ENCODE measurements at places on chromosomes 13 and 19.

- DNase-seq: no peak
Observed at GRCh38 chr13:30113551-30113950, 193.8 kb downstream of the KATNAL1 start.

GRCh38 chr19:35134601-35135242 lies at the start of gene LGI4:
LGI4 (minus strand) TSS chr19:35135059; CDS start chr19:35134680, 379 bp downstream.
- no peak for DNase-seq

DNA sequence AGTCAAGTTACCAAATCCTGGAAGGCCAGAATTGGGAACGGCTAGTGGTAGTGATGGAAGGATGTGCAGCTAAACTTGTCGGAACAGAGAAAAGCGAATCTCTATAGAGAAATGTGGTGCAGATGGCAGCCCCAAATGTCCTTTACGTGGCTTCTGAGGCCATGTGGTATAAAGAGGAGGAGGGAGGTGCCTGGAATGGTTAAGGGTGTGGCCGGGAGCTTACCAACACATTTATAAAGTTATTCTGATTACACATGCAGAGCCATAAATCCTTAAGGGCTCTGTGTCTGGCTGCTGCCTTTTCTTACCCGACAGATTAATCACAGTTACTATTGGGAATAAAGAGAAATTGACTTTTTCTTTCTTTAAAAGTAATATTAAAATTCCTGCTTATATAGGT lies 190.1 kb downstream of the OXGR1 start:
- DNase-seq: no peak

GRCh38 chr19:42246143-42246921 lies 3.9 kb upstream of the GSK3A start:
- DNase-seq: no peak

- DNase-seq: no peak
Observed at GRCh38 chr19:2676823-2677222, 25.7 kb downstream of the GNG7 start.

GRCh38 chr19:32812571-32812970 lies 57.0 kb downstream of the SLC7A9 start:
- no peak for DNase-seq

GRCh38 chr13:31846961-31847752 lies 107.8 kb downstream of the RXFP2 start:
- no peak for DNase-seq

DNA sequence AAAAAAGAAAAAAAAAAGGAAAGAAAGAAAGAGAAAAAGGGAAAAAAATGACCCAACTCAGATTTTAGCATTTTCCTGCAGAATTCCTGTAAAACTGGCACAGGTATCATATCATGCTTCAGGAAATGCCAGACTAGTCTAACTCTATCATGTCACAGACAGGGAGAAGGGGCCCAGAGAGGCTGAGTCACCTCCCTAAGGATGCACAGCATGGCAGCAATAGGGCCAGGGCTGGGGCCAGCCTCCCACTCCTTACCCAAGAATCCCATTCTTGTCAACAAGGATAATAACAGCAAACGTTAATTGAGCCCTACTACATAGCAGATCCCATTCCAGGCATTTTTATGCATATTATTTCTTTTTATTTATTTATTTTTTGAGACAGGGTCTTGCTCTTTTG lies 8.5 kb downstream of the GPR4 start:
- no peak for DNase-seq

- DNase-seq: no peak
Observed at GRCh38 chr13:24827799-24828198, 63.8 kb downstream of the RNF17 start.

DNA sequence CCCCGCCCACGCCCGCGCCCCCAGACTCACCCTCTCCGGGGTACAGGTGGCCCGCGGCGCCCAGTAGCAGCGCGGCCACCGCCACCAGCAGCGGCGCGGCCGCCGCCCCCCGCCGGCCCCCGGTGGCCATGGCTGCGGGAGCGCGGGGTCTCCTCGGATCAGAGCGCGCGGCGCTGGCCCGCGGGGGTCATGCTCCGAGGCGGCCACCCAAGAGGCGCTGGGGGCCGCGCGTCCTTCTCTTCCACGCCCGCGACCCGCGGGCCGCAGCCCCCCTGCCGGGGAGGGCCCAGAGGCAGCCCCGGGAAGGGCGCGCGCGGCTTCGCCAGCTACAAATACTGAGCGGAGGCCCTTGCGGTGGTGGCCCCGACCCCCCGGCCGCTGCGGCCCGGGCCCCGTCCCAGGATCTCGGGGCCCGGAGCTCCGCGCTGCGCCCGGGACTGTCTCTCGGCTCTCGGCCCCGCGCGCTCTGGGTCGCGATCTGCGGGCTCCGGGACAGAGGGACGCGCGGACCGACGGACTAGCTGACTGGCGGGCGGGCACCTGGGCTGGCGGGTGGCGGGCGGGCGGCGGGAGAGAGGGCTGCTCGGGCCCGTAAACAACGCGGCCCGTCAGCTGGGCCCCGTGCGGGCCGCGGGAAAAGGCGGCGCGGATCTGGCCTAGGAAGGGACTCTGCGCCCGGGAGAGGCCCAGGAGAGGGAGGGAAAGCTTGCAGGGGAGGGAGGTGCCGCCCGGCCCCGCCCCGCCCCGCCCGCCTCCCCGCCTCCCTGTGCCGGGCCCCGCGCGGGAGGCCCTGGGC lies at the start of gene INSR:
Gene INSR (minus strand): TSS at position 653 of the 796 bp plus-strand sequence. CDS start 523 bp downstream, at position 130.
- DNase-seq: peak; percentile 51

DNA sequence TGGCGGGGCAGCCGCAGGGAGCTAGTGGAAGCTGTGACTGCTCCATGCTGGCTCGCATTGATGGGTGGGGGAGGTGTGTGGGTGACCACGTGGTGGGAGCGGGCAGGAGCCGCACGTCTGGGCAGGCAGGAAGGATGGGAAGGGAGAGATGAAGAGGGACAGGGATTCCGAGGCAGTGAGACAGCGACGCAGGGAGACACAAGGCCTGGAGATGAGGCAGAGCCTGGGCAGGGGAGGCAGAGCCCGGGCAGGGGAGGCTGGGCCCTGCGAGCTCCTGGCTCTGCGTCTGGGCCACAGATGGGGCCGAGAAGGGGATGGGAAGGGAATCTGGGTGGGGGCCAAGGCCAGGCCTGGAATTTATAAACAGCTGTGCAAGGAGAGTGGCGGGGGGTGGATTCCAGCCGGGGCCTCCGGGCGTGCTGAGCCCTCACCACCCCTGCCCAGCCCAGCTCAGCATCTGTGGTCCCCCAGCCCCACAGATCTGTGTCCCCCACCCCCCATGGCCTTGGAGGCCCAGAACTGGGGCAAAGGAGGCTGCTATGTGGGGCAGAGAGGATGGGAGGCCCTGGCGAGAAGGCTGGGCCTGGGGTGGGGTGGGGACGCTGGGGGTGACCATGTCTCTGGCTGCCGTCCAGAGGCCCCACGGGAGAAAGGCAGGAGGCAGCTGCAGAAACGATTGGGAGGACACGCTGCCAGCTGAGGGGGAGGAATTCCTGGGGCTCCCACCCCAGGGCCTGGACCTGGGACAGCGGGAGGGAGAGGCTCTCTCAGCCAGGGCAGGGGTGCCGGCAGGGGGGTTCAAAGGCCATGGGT lies 6.0 kb downstream of the EHD2 start:
- DNase-seq: no peak

- DNase-seq: no peak
Observed at GRCh38 chr13:49303533-49304252, 56.0 kb downstream of the CDADC1 start.

- no peak for DNase-seq
Observed at GRCh38 chr13:111399776-111400538, 79.5 kb downstream of the TEX29 start.

- DNase-seq: no peak
Observed at GRCh38 chr13:46087481-46087880, 17.4 kb downstream of the CPB2 start.

DNA sequence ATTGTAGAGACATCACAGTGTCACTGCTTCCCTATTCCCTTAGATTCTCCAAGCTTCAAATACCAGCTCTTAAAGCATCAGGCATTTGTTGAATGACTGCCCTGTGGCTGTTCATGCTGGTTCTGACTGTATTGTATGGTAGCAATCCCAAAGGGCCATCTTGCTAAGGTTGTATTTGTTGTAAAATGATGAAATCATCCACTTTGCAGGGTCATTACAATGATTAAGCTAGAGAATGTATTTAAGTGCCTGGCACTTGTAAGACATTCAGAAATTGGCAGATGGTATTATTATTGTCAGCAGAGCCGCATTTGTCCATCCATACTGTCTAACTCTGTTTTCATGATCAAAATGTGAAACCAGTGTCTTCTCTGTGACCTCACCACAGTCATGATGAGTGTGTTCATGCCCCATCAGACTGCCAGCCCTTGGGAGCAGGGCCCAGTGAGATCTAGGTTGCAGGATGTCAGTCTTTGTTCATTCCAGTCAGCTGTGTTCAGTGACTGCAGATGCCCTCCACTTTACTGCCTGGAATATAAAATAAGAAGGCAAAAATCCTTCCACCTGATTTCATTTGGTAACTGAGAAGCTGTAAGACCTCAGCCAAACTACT lies 86.1 kb downstream of the DHRS12 start:
- no peak for DNase-seq

DNA sequence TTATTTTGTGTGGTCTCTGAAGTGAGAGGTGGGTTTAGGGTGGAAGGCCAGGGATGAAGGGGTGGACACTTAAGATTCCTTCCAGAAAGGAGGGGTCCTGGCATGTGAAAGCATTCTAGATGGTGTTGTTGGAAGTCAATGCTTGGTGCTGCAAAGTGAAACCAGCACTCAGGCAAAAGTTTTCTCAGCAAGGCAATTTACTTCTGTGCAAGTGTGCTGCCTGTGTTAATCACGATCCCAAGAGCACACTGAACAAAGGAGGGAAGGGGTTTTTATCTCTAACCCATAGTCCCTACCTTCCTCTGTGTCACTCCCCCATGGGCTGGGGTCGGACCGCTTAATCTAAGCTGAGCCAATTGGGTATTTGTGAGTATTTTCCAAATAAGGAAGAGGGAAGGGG lies 1.3 kb downstream of the ZNF134 start:
- no peak for DNase-seq

DNA sequence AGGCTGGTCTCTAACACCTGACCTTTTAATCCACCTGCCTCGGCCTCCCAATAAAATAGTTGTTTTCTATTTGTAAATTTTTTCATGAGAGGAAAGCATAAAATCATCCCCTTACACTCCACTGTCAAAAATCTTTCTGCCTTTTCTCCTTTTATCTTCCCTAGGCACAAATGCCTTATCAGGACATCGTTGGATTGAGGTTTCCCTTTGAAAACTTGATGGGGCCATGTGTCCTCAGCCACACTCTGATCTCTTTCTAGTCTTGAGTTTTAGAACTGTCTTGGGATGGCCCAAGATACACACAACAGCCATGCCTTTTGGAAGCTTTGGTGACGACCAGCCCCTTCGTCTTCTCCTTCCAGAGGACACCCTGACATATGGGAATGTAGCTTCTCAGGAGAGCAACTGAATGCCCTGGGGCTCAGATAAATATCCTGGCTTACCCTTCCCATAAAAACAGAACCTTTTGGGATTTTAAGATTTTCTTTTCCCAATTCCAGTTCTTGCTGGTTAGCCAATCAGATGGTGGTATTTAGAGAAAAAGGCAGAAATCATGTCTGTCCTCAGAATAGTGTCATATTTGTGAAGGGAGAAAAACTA lies 112.4 kb downstream of the ZNF429 start:
- no peak for DNase-seq

DNA sequence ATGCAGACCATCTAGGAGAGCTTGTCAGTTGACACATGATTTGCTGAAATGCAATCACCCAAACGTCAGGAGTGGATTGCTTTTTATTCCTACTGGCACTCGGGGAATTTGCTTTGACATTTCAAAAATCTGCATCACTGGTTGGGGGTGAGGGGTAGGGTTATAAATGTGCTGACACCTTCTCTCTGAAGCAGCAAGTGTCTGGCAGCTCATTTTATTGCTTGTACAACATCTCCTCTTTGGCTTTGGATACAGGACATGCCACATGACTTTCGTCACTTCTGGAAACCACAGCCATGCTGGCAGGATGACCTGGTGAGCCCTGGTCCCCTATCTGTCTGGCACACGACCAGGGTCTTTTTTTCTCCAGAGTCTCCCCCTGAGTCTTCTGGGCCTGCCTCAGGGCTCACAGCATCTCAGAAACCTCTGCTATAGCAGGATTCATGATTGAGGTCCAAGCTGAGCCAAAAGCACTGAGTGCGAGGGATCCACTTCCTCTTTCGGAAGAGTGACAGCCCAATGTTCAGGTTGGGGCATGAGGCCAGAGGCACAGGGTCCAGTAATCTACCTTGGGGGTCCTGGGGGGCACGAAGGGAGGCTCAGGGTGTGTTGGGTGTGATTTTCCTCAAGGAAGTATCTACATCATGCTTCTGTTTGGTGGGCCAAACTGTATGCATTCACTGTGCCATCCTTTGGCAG lies 60.1 kb downstream of the HSPH1 start:
- DNase-seq: no peak

DNA sequence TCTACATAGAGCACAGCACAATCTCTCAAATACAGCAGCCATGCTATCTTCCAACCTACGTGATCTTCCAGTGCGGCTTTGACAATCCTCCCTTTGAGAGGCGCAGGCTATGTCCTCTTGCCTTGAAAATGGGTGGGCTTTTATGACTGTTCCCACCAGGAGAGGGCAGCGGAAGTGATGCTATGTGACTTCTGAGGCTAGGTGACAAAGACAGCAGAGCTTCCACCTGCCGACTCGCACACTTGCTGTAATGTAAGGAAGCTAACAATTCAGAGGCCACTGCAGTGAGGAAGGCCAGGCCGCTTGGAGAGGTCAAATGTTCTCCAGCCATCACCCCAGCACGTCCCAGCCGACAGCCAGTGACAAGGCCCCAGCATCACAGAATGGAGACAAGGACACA lies 65.8 kb downstream of the MRPL57 start:
- no peak for DNase-seq

DNA sequence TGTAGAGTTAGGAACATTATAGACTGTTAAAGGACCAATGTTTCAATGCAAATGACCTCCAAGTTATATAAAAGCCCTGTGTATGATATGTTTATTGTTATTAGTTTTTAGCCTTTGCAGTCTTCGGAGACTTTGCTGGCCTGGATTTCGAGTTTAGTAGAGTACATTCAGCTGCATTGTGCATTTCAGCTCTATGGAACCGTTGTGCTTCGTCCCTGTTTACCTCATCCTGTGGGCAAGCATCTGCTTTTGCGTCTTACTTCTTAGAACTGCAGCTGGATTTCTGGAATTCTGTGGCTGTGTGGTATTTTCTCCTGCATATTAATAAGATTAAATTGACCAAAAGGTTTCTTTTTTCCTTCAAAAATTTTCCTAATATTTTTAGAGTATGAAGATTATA lies 138.6 kb downstream of the KCNRG start:
- DNase-seq: no peak

DNA sequence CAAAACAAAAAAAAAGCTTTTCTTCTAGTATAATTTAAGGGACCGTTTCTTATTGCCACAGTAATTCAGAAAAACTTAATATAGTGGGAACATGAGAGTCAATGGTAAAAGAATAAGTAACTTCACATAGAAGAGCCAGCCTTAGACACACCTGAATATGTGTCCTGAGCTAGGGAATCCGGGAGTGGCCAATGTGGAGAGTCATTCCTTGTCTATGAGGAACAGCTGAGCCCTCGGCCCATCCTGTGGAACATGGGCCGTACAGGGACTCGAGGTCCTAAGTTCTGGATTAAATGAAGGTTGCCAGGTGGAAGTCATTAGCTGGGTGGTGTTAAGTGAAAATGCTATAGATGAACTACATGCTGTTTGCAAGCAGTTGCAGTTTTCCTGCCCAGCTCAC lies 32.2 kb downstream of the EFNB2 start:
- no peak for DNase-seq

Data from SIG-M5 (cell line).